ENCODE measurements at places on chromosomes 2 and 18. TPM values are rescaled to one million over a fixed set of nuclear protein-coding genes. Genes with fewer than 3 reads are reported as not detected.

The GRHL1 gene
- total RNA-seq: 1.7 TPM

The TUBA3E gene
- total RNA-seq: not detected

The ZNF804A gene
- total RNA-seq: 0.75 TPM

The TTC39C gene
- 30.4 TPM for total RNA-seq

The SNTG2 gene
- total RNA-seq: 59.4 TPM
